ENCODE measurements at places on chromosomes 3 and 15.

DNA sequence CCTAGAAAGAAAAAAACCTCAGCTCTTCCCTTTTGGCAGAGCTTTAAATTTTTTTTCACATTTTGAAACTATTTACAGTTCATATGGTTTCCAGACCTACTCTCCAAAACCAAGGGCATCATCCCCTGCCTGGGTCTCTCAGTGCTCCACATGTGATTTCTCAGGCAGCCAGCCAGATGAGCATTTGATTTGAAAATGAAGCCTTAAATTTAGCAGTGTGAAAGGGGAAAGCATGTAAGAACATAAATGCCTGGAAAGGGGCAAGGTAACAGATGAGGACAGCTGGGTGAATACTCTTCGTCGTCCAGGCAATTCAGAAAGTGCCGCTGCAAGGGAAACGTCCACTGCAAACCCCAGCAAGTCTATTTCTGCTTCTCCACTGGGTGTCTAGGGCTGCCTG lies 94.8 kb downstream of the ATP8B4 start:
- DNase-seq, result no peak

DNA sequence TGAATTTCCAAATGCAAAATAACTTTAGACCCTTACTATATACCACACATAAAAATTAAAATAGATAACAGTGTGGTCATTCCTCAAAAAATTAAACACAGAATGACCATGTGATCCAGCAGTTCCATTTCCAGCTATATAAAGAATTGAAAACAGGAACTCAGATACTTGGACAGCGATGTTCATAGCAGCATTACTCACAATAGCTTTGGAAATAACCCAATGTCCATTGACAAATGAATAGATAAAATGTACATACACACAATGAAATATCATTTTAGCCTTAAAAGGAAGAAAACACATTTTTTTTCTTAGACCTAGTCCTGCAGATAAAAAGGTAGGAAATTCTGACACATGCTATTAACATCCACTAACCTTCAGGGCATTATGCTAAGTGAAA lies 26.7 kb downstream of the RAD51 start:
- DNase-seq, result no peak

- no peak for DNase-seq
Measured at GRCh38 chr3:66338927-66339326, 118.1 kb downstream of the SLC25A26 start.

DNA sequence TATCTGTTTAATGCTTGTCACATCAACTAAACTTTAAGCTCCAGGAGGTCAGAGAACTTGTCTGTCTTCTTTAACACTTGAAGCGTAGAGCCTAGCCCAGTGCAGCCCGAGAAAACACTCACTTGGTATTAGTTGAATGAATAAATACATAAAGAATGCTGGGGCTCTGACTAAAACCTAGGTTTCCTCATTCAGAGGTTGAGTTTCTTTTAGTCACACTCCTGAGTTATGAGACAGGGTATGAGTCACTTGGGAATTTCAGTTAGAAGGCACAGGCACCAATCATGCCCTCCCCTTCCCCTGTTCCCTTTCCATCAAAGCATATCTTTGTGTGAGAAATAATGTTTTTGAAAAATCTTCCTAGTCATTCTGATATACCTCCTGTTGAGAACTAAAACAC lies 589.8 kb upstream of the DPPA4 start:
- no peak for DNase-seq

DNA sequence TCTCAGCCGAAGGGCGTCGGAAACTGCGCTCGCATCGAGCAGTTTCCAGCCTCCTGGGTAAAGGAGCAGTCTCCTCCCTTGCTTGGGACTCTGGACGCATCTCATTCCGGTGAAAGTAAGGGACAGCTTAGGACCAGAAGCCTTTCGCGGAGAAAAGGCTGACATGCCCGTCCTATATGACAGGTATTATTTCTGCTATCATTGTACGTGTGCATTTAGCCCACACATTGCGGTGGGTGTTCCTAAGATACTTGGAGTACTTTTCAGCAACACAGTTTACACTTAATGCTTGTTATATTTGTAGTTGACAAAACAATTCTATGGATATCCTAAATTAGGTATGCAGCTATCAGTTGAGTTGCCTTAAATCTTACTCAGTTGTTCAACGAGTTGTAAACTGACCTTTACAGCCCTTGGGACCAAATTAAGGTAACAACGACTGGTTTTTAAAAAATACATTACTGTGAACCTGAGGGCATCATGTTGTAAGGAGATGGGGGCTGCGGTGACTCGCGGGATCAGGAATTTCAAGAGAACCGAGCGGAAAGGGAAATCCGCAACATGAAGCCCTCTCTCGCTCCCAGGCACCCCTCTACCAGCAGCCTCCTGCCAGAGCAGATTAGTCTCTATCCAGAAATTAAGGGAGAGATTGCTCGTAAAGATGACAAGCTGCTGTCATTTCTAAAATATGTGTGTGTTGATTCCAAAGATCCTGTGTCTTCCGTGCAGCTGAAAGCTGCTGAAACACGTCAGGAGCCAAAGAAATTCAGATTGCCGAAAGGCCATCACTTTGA lies 632 bp upstream of the COPS2 start:
- DNase-seq, result no peak

Measured in cortex of kidney (tissue), 1 donor.